ENCODE measurements at places on chromosomes 5 and 9.
A peak's percentile ranks its signal among the peaks of the same experiment; 100 is the strongest.

GRCh38 chr5:173413471-173413982 is 85.3 kb upstream of the STC2 start:
- no peak for DNase-seq

DNA sequence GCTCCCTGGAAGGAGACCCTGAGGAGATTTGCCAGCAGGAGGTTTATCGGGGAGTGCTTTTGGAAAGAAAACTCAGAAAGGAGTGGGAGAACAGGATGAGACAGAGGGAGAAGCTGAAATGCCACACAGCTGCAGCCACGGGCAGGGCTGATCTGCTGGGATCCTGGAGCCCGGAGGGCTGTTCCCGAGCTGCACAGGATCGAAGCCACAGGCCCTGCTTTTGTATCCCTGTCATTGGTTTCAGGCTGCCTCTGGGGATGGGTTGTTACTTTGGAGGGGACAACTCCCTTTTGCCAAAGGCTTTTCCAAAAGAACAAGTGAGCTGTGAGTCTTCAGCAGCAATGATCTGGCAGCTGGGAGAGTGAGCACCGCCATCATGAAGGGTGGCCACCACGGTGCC is 152.5 kb upstream of the PTCH1 start:
- no peak for DNase-seq

GRCh38 chr9:91884153-91884552 is 65.9 kb downstream of the ROR2 start:
- DNase-seq, result no peak

- no peak for DNase-seq
These were observed 34.1 kb upstream of the RUFY1 start for GRCh38 chr5:179516221-179516620.

- no peak for DNase-seq
These were observed 1.9 kb downstream of the TEX53 start for GRCh38 chr9:114655689-114656088.

DNA sequence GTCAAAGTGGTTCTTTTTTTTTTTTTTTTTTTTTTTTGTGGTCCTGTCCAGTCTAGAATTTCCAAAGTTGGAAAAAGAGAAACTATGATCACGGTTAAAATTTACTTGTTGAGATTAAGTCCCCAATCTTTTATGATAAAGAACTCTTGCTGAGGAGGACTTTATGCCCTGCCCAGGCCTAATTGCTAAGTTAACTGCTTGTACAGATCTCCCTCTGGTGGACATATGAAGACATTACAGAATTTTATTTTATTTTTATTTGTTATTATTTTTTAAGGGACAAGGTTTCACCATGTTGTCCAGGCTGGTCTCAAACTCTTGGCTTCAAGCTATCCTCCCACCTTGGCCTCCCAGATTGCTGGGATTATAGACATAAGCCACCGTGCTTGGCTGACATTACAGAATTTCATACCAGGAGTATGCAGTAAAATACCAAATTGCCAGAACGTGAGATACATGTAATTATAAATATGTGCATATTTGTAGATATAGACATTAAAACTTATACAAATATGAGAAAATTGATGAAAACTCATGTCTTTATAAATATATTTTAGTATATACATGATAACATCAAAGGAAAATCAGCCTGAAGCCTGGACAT is 91.2 kb downstream of the RFK start:
- peak; percentile 19 for DNase-seq

GRCh38 chr9:12776513-12777055 is 1.8 kb downstream of the LURAP1L start:
- DNase-seq, result no peak
